ENCODE measurements at places on chromosomes 3 and 15. TPM values are rescaled to one million over a fixed set of nuclear protein-coding genes. Genes with fewer than 3 reads are reported as not detected.

GRCh38 chr15:54282228-54282836 lies 304.1 kb downstream of the UNC13C start:
- DNase-seq = no peak

Gene KCNMB2
- 15.1 TPM for total RNA-seq

- no peak for DNase-seq
These were observed 681.4 kb downstream of the MCTP2 start for GRCh38 chr15:94912760-94913159.

Gene PRRT3
- total RNA-seq = 4.1 TPM

- DNase-seq = no peak
These were observed 163.4 kb downstream of the PTPRG start for GRCh38 chr3:61724801-61725200.

Gene PTX3
- total RNA-seq = 16.7 TPM

- DNase-seq = no peak
These were observed 383.3 kb upstream of the ROBO2 start for GRCh38 chr3:76656531-76657070.

GRCh38 chr15:91237445-91237844 lies 137.4 kb downstream of the SV2B start:
- no peak for DNase-seq

DNA sequence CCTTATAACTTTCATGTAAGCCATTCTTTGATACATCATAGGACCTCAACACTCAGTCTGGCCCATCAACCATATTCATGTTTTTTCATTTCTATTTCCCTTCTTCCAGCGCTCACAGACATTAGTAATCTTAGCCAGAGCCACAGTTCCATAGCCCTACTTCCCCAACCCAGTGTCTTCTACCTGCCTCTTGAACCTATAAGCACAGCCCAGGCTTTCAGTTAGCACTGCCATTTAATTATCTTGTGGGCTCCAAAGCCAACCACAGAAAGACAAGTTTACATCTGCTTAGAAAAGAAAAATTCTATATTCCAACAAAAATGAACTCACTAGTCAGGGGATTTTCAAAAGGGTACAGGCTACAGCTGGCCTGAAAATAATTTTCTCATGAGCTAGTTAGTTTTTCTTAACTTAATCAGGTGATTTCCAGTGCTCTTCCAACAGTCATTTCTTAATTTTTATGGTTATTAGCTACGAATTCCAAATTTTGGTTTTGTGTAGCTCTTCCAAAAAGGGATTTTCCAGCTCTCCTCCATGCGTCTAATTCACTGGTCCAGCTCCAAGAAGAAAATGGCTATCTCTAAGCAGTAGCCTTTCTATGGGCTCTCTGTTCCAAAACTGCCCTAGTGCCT lies 13.7 kb downstream of the CD200 start:
- no peak for DNase-seq

DNA sequence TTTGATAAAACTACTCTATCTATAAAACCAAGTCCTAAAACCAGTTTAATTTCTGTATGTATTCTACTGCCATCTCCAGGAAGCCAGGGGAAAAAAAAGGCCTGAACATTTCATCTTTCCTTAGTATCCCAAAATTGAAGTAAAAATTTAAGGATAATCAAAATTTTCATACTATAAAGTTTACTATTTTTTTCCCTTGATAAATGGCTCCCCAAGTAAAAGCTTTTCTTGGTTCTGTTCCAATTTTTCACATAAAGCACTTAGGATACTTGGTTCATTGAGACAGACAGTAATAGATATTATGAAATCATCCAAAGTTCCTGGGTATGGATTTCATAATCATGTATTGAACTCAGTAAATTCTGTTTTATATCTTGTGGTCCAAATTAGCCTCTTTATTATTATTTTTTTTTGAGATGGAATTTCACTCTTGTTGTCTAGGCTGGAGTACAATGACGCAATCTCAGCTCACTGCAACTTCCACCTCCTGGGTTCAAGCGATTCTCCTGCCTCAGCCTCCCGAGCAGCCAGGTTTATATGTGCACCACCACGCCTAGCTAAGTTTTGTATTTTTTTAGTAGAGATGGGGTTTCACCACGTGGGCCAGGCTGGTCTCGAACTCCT lies 34.5 kb downstream of the ICE2 start:
- peak; percentile 12 for DNase-seq

GRCh38 chr3:177529071-177529550 lies 331.8 kb upstream of the TBL1XR1 start:
- DNase-seq = no peak

GRCh38 chr15:65391732-65392131 lies 13.9 kb upstream of the IGDCC3 start:
- no peak for DNase-seq

- peak; percentile 4 for DNase-seq
These were observed 27.6 kb downstream of the ALS2CL start for GRCh38 chr3:46665763-46666452.

Gene CDC25A
- 4.5 TPM for total RNA-seq

- peak; percentile 24 for DNase-seq
These were observed at the start of gene GMNC for GRCh38 chr3:190862209-190863118. GMNC (minus strand) TSS chr3:190862694; CDS start chr3:190862615, 79 bp downstream.

Gene PP2D1
- not detected for total RNA-seq

Measured in frontal cortex (tissue), 4 donors.